ENCODE measurements at places on chromosomes 5 and 9.

GRCh38 chr5:120516805-120517204 is 52.7 kb downstream of the PRR16 start:
- DNase-seq, result no peak

GRCh38 chr5:82314964-82315758 is 37.0 kb upstream of the RPS23 start:
- DNase-seq, result no peak

GRCh38 chr9:116819116-116819515 is 132.0 kb downstream of the TRIM32 start:
- no peak for DNase-seq

- DNase-seq, result no peak
These were observed 12.5 kb downstream of the WDR70 start for GRCh38 chr5:37391591-37391990.

DNA sequence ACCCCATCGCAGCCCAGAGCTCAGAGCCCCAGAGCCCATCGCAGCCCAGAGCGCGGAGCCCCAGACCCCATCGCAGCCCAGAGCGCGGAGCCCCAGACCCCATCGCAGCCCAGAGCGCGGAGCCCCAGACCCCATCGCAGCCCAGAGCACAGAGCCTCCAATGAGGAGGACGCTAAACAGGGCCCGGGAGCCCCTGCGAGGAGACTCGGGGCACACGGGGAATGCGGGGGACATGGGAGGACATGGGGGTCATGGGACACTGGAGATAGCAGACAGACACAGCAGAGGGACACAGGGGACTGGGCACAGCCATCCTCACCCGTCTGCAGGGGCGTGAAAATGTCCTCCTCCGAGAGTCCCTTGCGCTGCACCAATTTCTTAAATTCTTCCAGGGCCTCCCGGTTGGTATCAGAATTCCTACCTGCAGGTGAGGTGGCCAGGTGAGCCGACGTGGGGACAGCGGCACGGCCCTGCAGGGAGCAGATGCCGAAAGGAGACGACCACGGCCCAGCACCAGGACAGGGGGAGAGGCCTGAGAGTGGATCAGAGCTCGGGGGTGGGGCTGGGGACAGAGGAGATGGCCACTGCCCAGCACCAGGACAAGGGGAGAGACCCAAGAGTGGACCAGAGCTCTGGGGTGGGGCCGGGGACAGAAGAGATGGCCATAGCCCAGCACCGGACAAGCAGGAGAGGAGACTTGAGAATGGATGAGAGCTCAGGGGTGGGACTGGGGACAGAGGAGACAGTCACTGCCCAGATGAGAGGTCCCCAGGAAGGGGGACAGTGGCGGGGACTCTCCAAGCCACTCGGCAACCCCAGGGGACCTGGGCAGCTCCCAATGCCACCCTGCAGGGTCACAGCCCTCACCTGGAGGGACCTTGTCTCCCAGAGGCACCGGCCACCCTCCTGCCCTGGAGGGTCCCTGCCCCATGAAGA is 2.8 kb downstream of the OBP2B start:
- DNase-seq, result no peak

DNA sequence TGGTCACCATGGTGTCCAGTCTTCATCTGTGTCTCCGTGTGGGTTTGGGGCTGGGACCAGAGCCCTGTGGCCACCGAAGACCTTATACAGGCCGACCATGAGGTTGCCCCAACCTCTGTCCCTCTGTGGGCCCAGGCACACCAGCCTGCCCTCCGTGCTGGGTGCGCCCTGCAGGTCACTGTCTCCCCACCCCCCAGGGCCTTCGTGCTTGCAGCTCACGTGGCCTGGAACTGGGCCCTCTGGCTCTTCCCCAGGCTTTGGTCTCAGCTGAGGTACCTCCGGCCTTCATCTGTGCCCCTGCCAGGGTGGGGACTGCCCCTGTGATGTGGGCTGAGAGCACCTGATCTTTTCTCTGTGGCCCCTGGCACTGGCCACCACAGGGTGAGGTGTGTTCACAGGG is 92.1 kb downstream of the RXRA start:
- DNase-seq, result no peak

Data from LNCaP clone FGC (cell line).